Adipocyte (in vitro differentiated cells): ENCODE measurements at places on chromosomes 2 and 18.
A peak's percentile ranks its signal among the peaks of the same experiment; 100 is the strongest.

DNA sequence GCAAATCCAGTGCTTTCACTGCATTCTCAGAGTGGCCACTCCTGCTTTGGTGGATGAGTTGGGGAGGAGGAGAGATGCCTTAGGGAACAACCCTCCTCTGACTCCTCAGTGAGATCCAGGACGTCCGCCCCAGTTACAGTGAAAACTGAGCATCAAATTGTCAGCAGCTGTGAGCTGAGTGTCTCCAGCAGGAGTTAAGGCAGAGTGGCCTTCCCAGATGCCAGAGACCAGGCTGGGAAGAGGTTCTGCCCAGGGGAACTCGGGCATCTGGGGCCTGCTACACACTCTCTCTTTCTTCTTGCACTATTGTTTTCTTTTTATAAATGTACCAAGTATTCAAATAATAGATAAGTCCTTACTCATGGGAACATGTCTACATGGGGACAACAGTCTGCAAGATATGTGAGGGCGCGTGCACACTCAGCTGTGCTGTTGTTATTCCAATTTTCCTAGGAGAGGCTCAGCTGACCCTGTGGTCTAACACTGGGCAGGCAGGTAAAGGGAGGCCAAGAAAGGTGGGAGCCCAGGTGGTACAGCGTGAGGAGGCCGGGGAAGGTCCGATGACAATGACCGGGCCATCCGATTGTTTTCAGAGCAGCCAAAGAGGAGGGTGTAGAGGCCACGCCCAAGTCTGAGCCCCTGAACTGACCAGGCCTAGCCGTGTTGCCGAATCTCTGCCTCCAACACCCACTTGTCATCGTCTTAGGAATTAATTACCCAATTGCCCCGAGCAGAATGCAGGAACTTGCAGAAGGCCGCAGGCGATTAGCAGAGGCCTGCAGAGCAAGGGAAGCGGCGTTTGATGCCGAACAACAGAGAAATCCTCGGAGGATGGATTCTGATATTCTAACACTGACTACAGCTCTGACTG, 166.9 kb downstream of the ANAPC1 start:
- DNase-seq: no peak

DNA sequence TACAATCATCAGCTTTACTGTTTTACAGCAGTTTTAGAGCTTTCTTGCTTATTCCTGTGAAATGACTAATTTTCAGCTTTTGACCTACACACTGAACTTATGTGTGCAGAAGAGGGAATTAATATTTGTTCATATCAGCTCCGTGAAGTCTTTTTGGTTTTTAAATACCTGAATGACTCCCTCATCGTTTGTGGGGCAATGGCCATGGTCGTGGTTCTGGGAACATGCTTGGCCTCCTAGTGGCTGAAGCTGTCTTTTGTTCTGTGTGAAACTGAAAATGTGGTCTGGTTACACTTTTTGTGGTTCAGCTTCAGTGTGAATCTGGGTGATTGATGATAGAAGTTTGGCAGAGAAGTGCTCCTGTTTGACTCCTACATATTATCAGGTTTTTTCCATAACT, 408.1 kb downstream of the THSD7B start:
- DNase-seq: peak; percentile 15

DNA sequence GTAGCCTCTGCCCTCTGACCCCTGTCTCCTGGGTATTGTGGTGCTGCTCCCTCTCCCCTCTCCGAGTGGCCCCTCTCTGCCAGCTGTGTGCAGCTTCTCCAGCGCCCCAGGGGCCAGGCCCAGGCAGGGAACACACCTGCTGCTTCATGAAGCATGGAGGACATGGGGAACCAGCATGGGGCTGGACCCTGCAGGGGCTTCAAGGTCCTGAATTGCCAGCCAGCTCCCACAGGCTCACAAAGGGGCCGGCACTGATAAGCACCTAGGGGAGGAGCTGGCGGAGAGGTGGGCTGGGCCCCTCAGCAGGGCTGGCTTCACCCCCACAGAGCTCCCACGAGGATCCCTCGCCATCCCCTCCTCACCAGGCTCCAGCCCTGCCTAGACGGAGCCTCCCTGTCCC, 77.4 kb upstream of the GPC1 start:
- DNase-seq: no peak

GRCh38 chr2:201796478-201796865, 9.9 kb upstream of the CDK15 start:
- no peak for DNase-seq

DNA sequence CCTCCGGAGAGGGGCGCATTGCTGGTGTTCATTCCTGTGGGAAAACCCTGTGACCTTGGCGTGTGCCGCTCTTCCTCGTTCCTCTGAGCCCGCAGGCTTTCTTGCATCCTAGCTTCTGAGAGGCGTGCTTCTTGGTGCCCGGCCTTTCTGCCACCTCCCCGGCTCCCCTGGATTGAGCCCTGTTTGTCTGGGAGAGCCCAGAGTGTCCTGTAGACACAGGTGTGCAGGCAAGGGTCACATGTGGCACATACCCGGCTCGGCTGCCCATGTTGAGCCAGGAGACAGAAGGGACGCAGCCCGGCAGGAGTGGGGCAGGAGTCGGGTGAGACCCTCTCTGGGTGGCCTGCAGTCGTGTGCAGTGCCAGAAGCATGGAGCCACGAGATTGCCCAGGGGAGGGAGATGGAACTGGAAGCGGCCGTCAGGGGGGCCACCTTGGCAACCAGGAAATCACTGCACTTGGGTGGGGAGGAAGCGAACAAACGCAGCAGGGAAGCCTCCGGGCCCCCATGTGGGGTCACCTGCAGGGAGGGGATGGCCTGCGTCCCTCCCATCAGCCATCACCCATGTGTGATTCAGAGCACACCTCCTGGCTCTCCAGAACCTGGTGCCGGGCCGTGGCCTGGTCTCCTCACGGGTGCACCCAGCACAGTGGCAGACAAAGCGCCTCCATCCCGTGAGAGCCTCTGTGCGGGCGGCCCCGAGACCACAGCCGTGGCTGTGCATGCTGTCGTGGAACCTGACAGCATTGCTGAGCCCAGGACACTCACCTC, 92.9 kb downstream of the SH3BP4 start:
- no peak for DNase-seq

DNA sequence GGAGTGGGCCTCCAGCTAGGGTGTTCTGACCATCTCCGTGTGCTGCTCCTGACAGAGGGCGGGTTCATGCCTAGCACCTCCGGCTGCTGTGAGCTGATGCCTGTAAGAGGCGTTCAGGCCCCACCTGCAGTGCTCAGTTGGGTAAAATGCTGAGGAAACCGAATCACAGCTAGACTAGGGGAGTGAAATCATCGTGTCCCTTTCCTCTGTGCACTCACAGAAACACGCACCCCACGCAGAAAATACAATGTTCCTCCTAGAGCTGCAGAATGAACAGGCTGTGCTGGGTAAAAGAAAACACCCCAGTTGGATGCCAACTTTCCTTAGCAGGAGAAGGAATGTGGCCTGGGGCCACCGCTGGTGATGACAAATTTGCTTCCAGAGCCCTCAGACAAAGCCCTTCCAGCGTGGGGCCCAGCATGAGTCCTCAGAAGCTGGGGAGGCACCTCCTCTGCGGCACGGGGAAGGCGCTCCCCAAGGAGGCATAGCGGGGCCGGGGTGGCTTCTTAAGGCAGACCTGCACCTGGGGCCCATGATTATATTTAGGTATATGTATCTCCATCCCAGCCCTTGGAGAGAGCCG, 16.3 kb upstream of the ARHGEF4 start:
- peak; percentile 55 for DNase-seq

GRCh38 chr2:198314559-198315153, 510.3 kb downstream of the PLCL1 start:
- peak; percentile 88 for DNase-seq

DNA sequence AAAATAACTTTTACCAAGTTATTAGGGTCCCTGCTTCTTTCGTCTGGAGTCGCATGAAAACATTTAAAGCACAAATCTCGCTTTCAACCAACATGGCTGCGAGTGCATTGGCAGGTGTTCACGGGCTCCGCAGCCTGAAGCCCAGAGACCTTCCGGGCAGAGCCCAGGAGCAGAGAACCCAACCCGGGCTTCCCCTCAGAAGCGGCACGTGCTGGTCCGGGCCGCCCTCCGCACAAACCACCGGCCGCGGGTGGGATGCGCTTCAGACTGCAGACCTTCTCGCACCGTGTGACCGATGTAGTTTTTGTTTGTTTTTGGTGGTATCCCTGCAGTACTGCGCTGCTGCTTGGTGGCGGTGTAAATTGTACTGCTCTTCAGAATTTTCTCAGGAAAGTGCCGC, 105.6 kb upstream of the TPO start:
- DNase-seq: no peak

- DNase-seq: no peak
Observed at GRCh38 chr18:22013993-22014392, 155.4 kb upstream of the GATA6 start.

DNA sequence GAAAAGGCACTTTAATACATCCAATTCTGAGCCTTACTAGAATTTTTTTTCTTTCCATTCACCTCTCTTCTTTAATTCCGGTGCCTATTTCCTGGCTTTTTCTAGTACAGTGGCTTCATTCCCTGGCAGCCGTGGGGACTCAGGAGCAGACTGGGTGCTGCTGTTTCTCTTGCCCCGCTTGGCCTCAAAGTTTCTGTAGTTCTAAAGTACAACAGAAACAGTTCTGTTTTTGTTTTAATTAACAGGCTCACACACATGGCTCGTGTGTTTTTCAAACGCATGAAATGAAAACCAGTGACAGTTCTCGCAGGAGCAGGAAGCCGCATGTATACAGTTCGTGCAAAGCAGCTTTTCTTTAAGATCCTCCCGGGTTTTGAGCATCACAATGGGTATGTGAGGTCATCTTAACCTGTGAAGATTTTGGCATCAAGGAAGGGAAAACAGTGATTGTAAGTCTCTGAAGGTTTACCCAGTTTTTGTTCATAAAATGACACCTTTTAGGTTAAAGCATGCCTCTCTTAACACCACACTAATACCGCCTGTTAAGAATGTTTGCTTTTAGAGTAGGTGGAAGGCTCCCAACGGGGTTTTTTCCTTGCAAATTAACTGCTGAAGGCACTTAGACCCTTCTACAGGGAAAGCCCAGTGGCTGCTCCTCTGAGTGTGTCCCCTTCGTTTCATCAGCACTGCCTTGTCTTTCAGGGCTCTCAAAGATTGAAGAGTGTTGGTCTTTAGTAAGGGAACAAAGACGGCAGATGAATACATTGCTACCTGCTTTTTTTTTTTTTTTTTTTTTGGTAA, 5.8 kb downstream of the FZD7 start:
- peak; percentile 24 for DNase-seq

GRCh38 chr2:64787698-64788097, 134.0 kb upstream of the SERTAD2 start:
- no peak for DNase-seq

DNA sequence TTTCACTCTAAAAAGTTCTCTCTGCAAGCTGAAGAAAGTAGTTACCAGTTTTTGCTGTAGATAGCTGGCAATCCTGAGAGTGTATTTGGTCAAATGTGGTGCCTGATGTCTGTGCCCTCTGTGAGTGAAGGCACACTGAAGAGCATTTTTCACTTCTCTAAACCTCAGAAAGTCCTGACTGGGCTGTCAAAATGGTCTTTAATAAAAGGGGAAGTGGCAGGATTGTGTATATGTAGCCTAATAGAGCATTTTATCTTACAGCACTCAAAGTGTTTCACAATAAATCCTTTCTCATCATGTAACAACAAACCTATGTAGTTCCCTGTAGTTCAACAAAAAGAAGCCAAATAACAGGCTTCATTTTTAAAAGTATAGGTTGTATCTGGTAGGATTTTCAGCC, 1552.3 kb upstream of the SLC39A10 start:
- peak; percentile 6 for DNase-seq

GRCh38 chr2:237876951-237877491, 17.6 kb downstream of the RAMP1 start:
- DNase-seq: no peak

DNA sequence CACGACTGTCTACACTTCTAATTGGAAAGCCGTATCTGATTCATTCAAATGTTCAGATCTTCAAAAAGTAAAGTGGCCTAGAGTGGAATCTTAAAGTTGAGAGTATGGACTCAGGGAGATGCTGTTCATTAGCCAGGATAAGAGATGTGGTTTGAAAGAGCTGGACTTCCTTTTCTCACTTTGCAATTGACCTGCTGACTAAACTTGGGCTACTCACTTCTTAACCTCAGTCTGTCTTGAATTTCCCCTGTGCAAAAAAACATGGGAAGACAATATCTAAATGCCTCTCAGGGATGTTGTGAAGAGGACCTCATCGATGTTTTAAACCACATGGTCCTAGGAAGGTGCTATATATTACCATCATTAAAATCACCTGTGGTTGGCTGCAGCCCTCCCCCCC, 64.1 kb downstream of the BCL2 start:
- DNase-seq: no peak

DNA sequence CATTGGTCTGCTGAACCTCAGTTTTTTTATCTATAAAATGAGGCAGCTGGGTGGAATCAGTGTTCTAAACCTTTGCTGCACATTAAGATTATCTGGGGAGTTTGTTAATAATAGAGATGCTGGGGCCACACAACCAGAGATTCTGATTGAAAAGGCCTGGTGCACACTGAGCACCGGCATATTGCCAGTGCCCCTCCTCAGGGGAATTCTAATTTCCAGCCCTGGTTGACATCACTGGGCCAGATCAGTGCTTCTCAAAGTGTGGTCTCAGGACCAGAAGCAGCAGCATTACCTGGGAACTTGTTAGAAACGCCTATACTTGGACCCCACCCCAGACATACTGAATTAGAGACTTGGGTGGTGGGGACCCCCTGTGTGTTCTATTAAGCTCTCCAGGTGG, 112.5 kb downstream of the SETBP1 start:
- no peak for DNase-seq

DNA sequence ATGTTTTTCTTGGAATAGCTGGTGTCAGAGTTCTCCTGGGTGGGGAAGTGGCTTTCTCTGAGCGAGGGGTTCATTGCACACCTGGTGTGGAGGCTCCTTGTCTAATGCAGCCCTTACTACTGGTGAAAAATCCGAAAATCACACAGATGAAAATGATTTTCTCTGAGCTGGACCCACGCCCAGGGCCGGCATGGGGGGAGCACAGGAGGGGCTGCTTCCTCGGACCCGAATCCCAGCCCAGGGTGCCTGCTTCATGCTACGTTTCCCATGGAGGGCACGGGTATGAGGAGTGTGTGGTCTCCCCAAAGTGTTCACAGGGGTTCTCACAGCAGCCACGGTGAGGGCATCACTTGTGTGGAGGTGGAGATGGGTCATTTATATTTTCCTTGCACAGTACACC, 288.0 kb upstream of the HDAC4 start:
- no peak for DNase-seq

GRCh38 chr2:129905664-129906081, 73.8 kb upstream of the RAB6C start:
- no peak for DNase-seq

DNA sequence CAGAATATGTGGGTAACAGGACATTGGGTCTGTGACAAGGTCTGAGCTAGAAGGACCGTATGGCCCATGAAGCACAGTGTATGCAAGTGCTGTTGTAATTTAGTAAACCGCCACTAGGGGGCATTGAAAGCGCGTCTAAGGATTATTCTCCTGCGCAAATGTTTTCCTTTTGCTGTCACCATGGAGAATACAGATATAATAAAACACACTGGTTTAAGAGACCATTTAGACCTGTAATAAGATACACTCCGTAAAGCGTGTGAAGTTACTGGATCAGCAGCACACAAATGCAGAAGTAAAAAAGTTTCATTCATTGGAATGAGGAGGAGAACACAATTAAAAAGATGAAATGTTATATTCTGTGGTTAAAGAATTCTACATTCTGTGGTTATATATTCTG, 272.4 kb downstream of the AGAP1 start:
- peak; percentile 94 for DNase-seq
